ENCODE measurements at places on chromosomes 12 and 14. TPM values are rescaled to one million over a fixed set of nuclear protein-coding genes. Genes with fewer than 3 reads are reported as not detected.

GRCh38 chr12:25458047-25458552 lies 95.0 kb downstream of the LMNTD1 start:
- peak; percentile 80 for DNase-seq

GRCh38 chr12:29816874-29817725 lies 33.4 kb upstream of the TMTC1 start:
- DNase-seq: no peak

DNA sequence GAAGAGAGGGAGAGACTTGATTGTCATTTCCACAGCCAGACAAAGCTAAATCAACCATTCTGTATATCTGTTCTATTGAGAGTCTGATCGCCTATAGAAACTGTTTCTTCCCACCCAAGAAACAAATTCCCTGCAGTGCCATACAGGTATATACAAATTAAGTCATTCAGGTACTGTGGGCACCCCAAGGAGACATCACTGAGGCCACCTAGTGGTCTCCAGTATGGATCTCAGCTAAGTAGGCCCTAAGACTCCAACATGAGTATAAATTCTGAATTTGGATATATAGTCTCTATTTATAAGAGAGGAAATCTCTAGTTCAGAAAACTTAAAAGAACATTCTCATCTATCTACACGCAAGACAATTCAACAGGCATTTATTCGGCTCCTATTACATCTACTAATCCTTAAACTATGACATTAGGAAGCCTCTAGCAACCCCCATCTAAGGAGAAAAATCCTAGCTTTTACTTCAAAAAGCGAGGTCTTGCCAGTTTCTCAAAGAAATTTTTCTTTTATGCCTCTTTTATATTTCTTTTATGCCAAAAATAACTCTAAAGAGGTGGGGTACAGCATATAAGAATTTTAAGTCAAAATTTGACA lies 62.6 kb downstream of the DCAF5 start:
- no peak for DNase-seq

- DNase-seq: no peak
Observed at GRCh38 chr14:73269729-73270531, 32.6 kb downstream of the PAPLN start.

The ACOT6 gene
- total RNA-seq: not detected

The PTPRR gene
- 0.44 TPM for total RNA-seq

DNA sequence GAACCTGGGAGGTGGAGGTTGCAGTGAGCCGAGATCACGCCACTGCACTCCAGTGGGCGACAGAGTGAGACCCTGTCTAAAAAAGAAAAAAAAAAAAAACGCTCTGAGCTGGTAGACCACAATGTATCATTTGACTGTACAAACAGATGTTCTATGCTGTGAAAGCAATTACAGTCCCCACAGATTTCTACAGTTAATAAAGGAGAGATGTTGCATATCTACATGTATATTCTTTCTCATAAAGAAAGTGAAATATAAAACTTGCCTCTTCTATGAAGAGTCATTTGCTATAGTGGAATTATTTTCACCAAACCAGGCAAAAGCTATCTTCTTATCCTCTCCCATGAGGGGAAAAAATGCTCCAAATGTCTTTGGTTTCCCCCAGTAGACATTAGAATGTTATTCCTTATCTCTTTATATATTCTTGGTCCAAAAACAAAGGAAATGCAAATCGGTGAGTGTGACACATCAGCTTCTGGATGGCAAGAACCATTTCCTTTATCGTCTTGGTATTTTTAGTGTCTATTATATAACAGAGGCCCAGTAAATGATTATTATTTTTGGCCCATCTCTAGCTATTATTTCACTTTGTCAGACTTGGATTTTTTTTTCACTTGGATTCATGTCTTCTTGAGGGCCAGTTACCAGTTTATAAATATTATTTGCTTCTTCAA lies 230.4 kb downstream of the SSPN start:
- DNase-seq: peak; percentile 9

- no peak for DNase-seq
Observed at GRCh38 chr12:6692888-6693287, 3.7 kb upstream of the ZNF384 start.

GRCh38 chr12:107200394-107200793 lies 107.0 kb upstream of the CRY1 start:
- DNase-seq: peak; percentile 43

GRCh38 chr14:22483863-22484593 lies 105.0 kb downstream of the DAD1 start:
- no peak for DNase-seq

GRCh38 chr12:78081590-78082314 lies 251.1 kb downstream of the NAV3 start:
- no peak for DNase-seq

Data from MG63 (cell line).